Activated T-helper 1 cell treated with Interleukin-2 at 50 U/mL for 16 hours (primary cell): ENCODE measurements at places on chromosomes 5 and 9.

DNA sequence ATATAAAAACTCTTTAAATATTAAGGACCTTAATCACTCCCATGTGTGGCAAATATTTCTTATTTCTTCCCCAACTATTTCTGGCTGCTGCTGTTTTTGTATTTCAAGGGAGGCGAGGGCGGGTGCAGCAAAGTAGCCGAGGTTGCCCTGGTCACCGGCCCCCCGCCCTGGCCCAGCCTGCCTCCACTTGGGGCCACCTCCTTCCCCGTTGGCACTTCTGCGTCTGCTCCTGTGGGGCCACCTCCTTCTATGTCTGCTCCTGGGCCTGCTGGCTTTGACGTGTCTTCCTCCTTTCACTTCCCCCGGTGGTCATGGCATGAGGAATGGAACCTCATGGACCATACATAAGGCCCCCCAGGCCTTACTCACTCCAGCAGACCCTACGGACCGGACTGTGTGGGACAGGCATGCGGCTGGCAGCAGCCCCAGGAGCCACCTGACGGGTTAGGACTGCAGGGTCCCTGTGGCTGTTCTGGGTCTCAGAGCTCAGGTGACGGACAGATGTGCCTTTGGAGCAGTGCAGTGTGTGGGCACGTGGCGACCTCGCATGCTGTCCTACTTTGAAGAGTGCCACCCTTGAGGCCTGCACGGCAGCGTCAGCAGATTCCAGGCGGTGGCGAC lies 5.8 kb upstream of the ENTPD8 start:
- DNase-seq: no peak

- no peak for DNase-seq
Measured at GRCh38 chr5:154107756-154108155, 69.0 kb downstream of the MFAP3 start.

- no peak for DNase-seq
Measured at GRCh38 chr5:174311121-174311520, 265.6 kb downstream of the NSG2 start.

DNA sequence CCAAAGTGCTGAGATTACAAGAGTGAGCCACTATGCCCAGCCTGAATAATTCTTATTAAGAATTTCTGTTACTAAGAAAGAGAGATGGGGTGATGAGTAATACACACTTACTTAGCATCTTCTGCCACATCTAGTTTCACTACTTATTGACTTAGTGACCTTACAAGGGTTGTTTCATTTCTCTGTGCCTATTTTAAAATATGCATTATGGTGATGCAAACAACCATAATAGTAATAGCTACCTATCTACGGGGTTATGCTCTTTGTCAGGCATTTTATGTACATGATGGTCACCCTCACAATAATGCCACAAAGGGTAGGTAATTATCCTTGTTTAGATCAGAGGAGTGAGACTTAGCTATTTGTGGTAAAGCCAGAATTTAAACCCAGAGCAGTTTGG lies 499.0 kb upstream of the SGCD start:
- no peak for DNase-seq

- no peak for DNase-seq
Measured at GRCh38 chr5:60811105-60811504, 33.0 kb downstream of the ELOVL7 start.

GRCh38 chr9:98097836-98098235 lies 21.2 kb downstream of the TRIM14 start:
- DNase-seq: no peak

DNA sequence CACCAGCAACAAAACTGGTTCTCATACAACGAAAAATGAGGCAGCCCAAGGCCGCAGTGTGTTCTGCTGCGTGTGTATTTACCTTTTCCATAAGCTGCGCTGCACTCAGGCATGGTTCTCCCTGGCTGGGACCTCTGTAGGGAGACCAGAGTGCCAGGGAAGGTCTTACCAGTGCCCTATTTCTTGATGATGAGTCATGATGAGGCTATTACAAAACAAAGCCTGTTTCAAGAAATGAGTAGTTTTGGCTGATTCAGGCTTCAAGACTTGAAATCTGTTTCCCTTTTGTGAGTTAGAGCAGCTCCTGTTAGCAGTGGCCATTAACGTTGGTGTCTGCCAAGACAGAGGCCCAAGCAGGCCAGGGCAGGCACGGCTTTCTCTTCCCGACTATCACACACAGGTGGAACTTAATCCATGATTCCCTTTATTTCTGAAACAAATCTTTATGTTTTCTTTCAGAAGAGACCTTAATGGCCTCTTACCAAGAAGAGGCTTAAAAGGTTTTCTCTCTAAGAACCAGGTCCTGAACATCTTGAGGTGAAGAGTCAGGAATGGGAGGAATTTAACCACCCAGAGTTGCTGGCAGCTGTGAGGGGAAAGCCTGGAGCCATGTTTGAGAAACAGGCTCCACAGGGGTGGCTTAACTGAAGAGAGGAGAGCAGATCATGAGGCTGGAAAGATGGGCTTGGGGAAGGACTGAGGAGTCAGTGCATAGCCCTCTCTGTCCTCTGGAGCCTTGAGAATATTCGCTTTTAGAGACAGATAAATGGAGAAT lies 41.4 kb upstream of the TIFAB start:
- DNase-seq: no peak

DNA sequence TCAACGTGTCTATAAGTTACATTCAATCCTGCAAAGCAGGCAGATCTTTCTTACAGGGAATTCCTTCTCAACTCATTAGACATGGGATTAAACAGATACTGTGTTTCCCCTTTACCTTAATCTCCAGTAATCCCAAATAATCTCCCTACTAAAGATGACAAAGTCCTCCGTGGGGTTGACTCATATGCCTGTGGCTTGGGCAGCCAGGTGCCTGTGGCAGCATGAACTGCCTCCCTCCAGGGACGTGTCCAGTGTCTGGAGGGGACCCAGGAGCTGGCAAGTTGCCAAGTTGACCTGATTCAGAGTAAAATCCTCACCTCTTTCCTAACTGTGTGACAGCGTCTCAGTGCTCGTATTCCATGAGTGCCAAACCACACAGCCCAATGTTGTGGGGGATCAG lies 94.6 kb upstream of the PTCH1 start:
- DNase-seq: no peak

DNA sequence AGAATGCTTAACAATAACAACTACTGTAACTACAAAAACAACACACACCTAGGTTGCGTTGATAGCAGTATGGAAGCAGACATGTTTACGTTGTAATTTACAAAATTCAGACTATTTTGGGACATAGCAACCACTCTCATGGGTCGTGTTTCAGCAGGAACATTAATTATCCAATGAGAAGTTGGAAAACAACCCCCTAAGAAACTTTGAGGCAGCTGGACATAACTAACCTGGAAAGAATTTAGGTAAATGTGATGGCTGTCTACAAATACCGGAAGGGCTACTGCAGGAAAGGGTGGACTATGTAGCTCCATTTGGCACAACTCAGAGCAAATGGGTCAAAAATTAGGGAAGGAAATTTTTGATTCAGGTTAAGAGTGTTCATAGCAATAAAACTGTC lies 409.3 kb downstream of the ADGRV1 start:
- DNase-seq: no peak

GRCh38 chr9:127538849-127539258 lies 73.2 kb upstream of the STXBP1 start:
- DNase-seq: no peak

- no peak for DNase-seq
Measured at GRCh38 chr5:54902791-54903473, 82.5 kb downstream of the ESM1 start.

GRCh38 chr5:61346511-61346910 lies 14.5 kb downstream of the ZSWIM6 start:
- no peak for DNase-seq

DNA sequence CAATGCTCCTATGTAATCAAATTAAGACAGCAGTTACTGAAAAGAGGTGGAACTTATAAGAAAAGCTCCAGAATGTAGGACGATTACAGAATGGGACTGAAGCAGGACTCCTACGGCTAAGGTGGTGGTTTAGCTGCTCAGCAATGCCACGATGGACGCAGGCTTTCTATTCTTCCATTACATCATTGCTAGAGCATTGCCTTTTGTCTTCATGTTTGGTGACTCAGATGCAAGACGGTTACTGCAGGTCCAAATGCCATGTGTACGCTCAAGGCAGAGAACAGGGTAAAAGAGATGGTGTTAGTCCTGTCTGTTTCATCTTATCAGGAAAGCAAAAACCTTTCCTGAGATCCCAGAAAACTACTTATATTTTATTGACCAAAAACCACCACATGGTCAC lies 255.1 kb downstream of the ZSWIM6 start:
- no peak for DNase-seq

DNA sequence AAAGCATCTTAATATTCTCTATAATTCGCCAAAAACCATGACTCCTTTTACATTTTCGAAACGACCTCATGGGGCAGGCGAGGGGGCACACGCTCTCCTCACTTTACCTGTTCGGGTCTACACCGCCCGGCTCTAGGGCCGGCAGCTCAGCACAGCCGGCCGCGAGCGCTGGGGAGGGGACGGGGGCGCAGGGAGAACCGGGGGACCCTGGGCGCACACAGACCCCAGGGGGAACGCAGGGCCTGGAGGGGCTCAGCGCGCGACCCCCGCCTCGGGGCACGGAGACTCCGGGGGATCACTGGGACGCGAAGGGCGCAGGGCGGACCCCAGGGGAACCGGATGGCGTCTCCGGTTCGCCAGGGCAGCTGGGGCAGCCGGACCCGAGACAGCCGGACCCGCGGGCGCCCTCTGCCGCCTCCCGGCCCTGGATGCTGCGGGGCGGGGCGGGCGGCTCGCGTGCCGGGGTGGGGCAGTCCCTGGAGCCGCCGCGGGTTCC lies at the start of gene AHRR:
Gene AHRR (plus strand): TSS at position 485 of the 496 bp plus-strand sequence. CDS start 22,189 bp downstream, outside the sequence.
- DNase-seq: no peak

DNA sequence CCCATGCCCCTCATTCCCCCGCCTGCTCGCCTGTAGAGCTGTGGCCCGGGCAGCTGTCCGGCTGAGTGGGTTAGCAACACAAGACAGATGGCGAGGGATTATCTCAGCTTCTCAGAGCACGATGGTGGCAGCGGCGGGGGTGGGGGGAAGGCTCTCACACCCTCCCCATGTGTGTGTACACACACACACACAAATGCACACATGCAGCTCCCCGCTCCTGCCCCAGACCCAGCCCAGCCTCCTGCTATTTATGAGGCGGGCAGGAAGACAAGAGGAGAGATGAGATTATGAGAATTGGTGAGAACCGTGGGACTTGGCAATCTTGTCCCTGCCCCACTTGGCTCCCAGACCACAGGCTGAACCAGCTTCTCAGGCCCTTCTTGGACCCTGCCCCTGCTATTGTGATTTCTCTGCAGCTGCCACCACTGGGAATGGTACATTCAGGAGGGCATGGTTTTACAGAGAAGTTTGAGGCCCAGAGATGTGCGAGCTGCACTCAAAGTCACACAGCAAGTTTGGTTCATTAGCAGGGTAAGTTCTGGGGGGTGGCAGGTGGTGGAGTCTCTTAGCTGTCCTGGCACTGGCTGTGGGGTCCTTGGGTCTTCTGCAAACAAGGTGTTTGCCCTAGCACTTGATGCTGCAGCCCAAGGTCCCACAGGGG lies 51.0 kb upstream of the PSD2 start:
- no peak for DNase-seq

GRCh38 chr5:128487041-128487440 lies 51.0 kb downstream of the FBN2 start:
- DNase-seq: no peak

DNA sequence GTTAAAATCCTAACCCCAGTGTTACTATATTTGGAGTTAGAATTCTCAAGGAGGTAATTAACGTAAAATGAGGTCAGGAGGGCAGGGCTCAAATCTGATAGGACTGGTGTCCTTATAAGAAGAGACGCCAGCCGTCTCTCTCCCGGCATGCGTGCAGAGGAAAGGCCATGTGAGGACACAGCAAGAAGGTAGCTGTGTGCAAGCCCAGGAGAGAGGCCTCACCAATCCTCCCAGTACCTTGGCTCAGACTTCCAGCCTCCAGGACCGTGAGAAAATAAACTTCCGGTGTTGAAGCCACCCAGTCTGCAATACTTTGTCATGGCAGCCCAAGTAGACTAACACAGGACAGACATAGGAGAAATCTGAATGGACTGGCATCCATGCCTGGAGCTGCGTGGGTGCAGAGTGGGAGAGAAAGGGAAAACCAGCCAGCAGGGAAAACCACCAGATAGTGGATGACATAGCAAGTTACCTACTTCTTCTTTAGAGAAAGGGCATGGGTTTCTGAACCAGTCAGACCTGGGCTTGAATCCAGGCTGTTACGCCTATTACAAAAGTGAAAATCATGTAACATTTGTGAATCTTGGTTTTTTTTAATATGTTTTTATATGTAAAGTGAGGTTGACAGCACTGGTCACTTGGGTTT lies 89.2 kb downstream of the FSTL4 start:
- no peak for DNase-seq

DNA sequence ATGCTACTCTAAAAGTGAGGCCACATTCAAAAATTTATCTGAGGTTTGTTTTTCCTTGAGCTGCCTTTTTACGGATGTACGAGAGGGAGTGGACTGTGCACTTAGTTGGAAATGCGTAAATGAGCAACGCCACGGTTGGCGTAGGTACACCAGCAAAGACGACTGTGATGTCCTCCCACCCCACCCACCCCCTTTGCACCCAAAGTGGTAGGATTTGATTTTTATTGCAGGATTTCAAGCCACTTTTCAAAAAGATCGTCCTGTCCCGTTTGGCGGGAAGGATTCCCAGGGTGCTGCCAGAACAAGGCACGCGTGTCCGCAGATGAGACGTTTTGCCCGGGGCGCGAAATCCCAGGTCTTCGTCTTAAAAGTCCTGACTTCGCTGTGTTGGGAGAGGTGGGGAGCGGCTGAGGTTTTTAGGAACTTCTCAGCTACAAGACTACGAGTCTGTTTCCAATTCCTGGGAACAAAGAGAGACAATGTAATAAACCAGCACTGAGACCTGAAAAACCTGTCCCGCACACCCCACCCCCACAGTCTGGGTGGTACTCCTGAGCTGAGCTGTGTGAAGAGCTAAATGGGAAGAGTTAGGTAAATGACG lies 1.0 kb upstream of the TLE1 start:
- DNase-seq: no peak

- DNase-seq: no peak
Measured at GRCh38 chr5:36301858-36302603, at the start of gene RANBP3L. TSS of gene RANBP3L (minus strand) at chr5:36301902. CDS start at chr5:36301416, 486 bp downstream.

GRCh38 chr5:12901696-12902095 lies 997.5 kb upstream of the CTNND2 start:
- no peak for DNase-seq

- no peak for DNase-seq
Measured at GRCh38 chr5:164058621-164059020, 553.2 kb downstream of the MAT2B start.

DNA sequence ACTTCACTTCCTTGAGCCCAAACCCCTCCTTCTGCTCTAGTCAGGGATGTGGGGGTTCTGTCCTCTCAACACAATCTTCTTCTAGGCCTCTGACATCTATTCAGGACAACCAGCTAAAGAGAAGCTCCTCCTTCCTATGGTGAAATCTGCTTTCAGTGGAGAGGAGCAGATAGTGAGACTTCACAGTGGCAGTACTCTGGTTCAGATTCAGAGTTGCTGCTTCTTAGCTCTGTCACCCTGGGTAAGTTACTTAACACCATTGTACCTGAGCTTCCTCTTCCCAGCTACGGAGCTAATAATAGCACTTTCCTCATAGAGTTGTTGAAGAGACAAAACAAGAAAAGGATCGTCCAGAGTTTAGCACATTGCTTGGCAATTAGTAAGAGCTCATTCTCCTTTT lies 77.3 kb upstream of the LARP1 start:
- no peak for DNase-seq
